SW 1271 (cell line): ENCODE measurements at places on chromosomes 2 and 18.
A peak's percentile ranks its signal among the peaks of the same experiment; 100 is the strongest.

- DNase-seq: no peak
Observed at GRCh38 chr2:66364495-66365333, 70.2 kb upstream of the MEIS1 start.

DNA sequence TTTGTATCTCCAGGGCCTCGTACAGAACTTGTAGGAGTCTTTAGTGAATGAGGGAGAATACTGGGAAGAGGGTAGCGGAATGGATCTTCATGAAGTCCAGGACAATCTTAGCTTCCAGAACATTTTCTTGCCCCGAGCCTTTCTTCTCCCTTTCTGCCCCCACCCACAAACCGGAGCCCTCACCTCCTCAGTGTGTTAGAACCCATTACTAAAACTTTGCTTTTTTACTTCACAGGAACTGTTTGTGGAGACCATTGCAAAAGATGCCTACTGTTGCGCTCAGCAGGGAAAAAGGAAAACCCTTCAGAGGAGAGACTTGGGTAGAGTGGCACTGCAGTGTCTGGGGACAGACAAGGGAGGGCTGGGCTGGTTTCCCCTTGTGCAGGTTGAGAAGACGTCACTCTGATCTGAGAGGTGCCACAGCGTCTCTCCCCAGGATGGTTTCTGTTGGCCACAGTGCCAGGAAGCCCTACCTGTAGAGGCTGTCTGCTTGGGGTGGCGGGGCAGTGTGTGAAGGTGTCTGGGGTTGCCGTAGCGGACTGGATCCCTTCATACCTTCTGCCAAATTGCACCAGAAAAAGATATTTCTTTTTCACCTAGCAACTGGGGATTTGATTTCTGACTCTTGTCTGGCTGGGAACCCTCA is 786 bp downstream of the POLE4 start:
- DNase-seq: no peak

GRCh38 chr2:156396126-156396525 is 40.1 kb upstream of the GPD2 start:
- no peak for DNase-seq

DNA sequence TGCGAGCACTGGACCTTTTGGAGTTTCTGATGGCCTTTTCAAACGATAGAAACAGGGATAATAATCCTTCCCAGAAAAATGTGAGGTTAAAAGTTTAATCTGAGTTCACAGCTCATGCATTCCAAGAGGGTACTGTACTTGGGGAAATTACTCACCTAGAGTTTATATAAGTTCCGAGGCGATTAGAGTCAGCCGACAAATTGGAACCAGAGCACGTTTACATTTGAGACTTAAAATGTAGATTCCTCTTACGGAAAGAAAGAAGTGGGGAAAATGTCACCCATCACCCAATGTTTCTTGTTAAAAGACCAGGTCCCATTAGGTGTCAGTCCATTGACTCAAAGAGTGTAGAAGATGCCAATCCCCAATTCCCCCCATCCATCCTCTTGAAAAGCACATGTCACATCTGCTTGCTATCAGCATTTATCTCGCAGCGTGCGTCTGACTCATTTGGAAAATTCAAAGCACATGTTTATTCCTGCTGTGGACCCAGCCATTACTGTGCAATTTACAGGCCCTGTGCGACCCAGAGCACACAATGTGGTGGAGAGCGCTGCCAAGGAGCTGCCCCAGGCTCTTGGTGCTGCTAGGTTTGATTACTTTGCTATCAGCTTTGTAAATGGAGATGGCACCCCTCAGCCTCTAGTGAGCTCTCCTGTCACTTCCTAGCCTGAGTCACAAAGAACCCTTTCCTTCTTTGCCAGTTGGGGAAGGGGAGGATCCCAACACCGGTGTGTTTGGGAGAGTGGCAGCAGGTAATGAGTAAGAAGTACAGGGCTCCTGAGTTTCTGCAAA is 104.8 kb downstream of the COLEC12 start:
- DNase-seq: no peak

DNA sequence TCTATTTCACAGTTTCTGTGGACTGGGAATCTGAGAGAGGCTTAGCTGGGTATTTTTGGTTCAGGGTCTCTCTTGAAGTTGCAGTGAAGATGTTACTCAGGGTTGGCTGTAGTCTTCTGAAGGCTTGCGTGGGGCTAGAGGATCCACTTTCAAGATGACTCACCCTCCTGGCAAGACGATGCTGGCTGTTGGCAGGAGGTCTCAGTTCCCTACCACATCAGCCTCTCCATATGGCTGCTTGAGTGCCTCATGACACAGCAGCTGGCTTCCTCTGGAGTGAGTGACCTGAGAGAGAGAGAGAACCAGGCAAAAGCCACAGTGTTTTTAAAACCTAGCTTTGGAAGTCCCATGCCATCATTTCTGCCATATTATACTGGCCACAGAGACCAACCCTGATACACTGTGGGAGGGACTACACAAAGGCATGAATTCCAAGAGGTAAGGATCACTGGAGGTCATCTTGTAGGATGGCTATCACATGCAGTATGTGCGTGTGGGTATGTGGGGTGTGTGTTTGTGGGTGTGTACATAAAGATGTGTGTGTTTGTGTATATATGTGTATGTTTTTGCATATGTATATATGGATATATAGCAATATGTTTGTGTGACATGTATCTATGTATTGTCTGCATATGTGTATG is 25.1 kb downstream of the DNPEP start:
- peak; percentile 42 for DNase-seq

DNA sequence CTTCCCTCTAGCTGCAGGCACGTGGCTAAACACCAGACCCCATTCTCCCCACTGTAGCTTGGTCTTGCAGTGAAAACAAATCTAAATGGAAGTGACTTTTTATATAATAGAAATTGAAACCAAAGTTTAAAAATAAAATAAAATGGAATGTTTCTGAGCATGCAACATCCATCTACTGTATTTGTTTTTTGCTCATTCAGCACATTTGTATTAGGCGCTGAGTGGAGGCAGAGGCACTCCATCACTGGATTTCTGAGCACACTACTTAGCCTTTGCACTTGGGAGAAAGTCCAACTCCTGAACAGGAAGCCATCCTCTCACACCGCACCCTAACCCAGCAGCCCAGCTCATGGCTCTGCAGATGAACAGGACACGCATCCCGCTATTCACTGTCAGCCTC is 37.8 kb upstream of the POU3F3 start:
- DNase-seq: no peak

GRCh38 chr2:70943205-70943871 is 7.6 kb downstream of the ATP6V1B1 start:
- DNase-seq: no peak

DNA sequence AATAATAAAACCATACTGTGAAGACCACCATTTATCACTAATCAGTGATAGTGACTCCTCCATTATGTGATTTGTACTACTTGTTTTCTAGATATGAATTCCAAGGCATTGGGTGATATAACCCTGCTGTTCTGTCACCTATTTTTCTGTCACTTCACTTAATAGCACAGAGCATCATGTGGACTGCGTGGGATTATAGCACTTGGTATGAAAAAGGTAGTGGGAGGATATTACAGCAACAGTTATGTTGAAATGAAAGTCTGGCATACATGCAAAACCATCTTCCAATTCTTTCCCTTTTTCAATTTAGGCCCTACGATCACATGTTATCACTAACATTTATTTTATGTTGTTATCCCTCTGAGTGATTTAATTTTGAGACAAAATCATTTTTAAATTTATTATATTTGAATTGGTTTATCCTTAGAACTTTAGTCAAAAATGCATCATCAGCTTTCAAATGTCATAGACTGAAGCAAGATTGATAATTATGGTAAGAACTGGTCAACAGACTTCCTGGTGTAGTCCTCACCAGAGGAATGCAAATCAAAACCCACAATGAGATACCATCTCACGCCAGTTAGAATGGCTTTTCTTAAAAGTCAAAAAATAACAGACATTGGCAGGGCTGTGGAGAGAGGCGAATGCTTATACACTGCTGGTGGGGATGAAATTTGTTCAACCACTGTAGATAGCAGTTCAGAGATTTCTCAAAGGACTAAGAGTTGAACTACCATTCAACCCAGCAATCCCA is 242.6 kb downstream of the IKZF2 start:
- no peak for DNase-seq
